MCF 10A (cell line): ENCODE measurements at places on chromosomes 7 and 10. TPM values are rescaled to one million over a fixed set of nuclear protein-coding genes. Genes with fewer than 3 reads are reported as not detected.

Gene ACSM6
- total RNA-seq = not detected in 2 replicates

Gene TRPV5
- not detected in 2 replicates for total RNA-seq

Gene RAB19
- not detected in 2 replicates for total RNA-seq

DNA sequence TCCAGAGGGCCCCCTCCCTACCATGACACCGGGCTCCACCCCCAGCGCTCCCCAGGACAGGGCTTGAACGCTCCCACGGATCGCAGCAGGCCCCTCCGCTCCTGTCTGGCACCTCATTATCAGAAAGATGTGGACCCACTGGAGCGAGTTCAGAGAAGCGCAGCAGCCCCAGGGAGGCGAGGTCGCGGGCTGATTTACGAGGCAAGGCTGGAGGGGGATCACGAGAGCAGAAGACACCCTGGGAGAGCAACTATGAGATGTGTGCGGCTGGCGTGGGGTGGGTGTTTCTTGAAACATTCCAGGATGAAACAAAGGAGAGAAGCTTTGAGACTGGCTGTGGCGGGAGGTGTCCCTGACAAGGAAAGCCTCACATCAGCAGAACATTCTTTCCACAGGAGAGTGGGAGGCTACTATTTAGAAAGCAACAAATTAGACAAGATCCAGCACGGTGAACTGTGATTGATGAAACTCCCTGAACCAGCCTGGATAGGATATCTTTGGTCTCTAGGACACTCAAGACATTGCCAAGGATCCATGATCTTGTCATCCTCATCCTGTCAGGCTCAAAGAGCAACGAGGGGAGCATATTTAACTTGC, 66.0 kb downstream of the JCAD start:
- peaks cover 19% of the 10 kb centered on the region for H3K4me1 ChIP-seq
- H3K27me3 ChIP-seq = no peaks in the 10 kb centered on the region
- no peaks in the 10 kb centered on the region for H3K36me3 ChIP-seq
- no peak for DNase-seq
- H3K27ac ChIP-seq = peak overlapping the region; percentile 16
- no peak overlapping the region for H3K4me3 ChIP-seq

DNA sequence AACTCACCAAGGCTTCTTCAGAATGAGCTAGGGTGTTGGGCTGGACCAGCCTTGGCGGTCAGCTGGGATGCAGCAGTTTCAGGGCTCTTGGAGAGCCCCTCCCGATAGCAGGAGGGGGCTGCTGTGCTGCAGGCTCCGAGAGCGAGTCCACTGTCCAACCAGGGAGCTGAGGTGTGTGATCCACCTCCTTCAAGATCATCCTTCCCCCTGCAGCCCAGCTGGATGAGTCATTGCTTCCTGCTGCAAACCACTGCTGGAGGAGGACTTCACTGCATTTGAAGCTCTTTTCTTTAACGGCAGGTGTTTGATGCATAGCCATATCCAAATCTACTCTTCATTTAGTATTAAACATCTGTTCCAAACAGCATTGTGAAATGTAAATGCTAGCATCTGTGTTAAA, 54.2 kb upstream of the EBF3 start:
- H3K4me1 ChIP-seq = peaks cover 16% of the 10 kb centered on the region
- H3K27ac ChIP-seq = no peak overlapping the region
- H3K27me3 ChIP-seq = no peaks in the 10 kb centered on the region
- no peaks in the 10 kb centered on the region for H3K36me3 ChIP-seq
- peak; percentile 66 for DNase-seq
- no peak overlapping the region for H3K4me3 ChIP-seq

DNA sequence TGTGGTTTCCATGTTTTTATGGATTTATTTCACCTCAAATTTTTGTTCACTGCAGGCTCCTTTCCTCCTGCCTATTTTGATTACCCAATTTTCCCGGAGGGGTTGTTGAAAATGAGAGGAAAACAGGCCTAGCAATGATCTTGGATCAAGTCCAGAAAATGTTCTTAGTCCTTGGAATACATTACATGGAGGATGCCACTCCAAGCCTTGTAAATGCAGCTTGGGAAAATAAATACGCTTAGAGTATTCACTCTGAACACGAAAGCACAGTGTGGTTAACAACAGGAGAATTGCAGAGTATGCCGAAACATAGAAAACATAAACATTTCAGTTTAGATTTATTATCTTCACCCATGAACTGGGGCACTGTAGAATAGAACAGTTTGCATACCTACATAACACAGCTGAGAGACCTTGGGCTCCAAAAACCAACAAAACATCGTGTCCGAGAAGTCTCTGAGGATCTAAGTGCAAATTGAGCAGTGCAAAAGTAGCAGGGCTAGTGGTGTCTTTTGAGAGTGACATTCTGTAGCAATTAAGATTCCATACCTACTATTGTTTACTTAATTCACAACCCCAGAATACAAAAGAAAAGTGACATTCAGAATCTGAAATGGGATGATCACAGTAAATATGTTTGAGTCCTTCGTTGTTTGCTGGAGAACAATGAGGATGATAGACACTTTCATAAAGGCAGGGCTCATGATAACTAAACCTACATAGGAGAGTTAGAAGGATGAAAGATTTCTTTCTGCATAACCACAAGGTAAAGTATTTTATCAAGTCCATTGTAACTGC, 7.6 kb upstream of the CD36 start:
- peak; percentile 64 for DNase-seq
- no peaks in the 10 kb centered on the region for H3K36me3 ChIP-seq
- H3K4me3 ChIP-seq = no peak overlapping the region
- peak overlapping the region; percentile 41 for H3K27ac ChIP-seq

- no peaks in the 10 kb centered on the region for H3K4me1 ChIP-seq
- no peak overlapping the region for H3K27ac ChIP-seq
Measured at GRCh38 chr10:76021398-76021797, 590.0 kb downstream of the LRMDA start.

Gene NPSR1
- total RNA-seq = not detected in 2 replicates

GRCh38 chr7:92425311-92425947, 21.9 kb upstream of the GATAD1 start:
- no peak overlapping the region for H3K4me3 ChIP-seq
- peaks cover 5% of the 10 kb centered on the region for H3K4me1 ChIP-seq
- DNase-seq = no peak
- H3K36me3 ChIP-seq = no peaks in the 10 kb centered on the region

Gene EPO
- not detected in 2 replicates for total RNA-seq

Gene AIFM2
- total RNA-seq = 19.2 and 21.9 TPM in 2 replicates

Gene NCF1
- total RNA-seq = not detected in 2 replicates

- H3K4me3 ChIP-seq = no peak overlapping the region
- DNase-seq = no peak
- H3K27ac ChIP-seq = no peak overlapping the region
- no peaks in the 10 kb centered on the region for H3K36me3 ChIP-seq
- peaks cover 52% of the 10 kb centered on the region for H3K27me3 ChIP-seq
Measured at GRCh38 chr10:126702181-126702580, 31.7 kb upstream of the C10orf90 start.

GRCh38 chr7:74655768-74656440, 1.6 kb upstream of the GTF2I start:
- DNase-seq = no peak
- peak overlapping the region; percentile 76 for H3K4me3 ChIP-seq
- H3K27ac ChIP-seq = peak overlapping the region; percentile 50
- peaks cover 20% of the 10 kb centered on the region for H3K4me1 ChIP-seq
- H3K27me3 ChIP-seq = no peaks in the 10 kb centered on the region

DNA sequence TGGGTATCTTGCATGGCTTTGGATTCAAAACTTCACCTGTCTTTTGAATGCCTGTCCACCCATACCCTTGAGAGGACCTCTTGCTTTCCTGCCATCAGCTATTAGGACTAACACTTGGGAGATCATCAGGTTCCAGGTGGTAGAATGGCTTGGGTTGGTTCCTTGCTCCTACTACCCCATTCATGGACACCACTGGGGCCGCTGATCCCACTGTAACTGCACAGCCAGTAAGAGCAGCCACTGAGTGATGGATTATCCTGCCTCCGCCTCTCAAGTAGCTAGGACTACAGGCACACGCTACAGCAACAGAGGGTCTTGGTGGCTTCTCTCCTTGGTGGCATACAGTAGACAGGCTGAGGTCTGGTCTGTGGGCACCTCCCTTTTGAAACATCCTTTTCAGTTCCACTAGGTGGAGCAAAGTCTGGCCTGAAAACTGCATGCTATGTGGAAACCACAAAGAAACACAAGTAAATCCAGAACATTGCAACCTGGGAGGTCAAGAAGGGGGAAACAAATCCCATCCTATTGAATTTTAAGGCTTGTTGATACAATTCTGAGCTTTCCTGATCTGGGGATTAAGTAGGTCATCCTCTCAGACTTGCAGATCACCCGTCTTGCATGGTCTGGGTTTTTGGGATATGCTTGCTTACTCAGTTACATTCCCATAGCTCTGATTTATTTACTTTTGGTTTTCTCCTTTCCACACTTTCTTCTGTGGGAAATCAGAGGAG, 9.4 kb downstream of the WBP1L start:
- H3K27ac ChIP-seq = peak overlapping the region; percentile 88
- peaks cover 27% of the 10 kb centered on the region for H3K4me1 ChIP-seq
- H3K36me3 ChIP-seq = peaks cover 22% of the 10 kb centered on the region
- H3K4me3 ChIP-seq = peak overlapping the region; percentile 27
- peak; percentile 63 for DNase-seq
- no peaks in the 10 kb centered on the region for H3K27me3 ChIP-seq

Gene ADARB2
- total RNA-seq = 0.52 and 0.96 TPM in 2 replicates

DNA sequence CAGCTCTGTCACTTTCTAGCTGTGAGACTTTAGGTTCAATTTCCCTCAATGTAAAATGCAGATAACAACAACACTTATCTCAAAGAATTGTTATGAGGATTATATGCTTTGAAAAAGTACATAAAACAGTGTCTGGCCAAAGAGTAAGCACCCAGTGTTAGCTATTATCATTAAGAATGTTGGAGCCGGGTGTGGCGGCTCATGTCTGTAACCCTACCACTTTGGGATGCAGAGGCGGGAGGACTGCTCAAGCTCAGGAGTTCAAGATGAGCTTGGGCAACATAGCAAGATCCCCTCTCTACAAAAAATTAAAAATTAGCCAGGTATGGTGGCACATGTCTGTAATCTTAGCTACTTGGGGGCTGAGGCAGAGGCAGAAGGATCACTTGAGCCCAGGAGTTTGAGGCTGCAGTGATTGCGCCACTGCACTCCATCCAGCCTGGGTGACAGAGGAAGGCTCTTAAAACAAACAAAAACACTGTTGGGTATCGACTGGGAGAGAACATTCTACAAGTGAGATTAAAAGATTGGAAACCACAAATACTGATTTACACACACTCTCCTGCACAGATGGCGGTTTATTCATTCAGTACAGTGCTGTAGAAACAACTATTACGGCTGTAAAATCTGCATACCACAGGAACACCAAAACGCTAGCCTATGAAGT, 107.3 kb downstream of the PROSER2 start:
- no peaks in the 10 kb centered on the region for H3K27me3 ChIP-seq
- peaks cover 65% of the 10 kb centered on the region for H3K36me3 ChIP-seq
- H3K4me1 ChIP-seq = peaks cover 8% of the 10 kb centered on the region
- no peak overlapping the region for H3K4me3 ChIP-seq
- DNase-seq = peak; percentile 5

DNA sequence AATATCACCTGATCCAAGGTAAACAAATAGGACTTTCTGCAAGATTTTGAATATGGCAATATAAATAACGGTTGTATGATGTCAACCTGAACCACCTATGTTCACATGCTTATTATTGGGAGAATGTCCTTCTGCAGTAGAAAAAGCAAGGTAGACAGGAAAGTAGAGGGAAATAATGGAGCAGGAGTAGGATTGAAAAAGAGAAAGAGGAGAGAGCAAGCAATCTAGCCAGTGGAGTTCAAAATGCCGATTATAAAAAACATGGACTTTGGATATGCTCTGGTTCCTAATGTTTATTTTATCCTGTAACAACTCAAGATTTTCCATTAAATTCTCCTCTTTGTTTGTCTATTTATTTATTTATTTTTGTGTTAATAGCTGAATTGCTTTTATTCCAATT, 878.0 kb upstream of the KCND2 start:
- H3K36me3 ChIP-seq = no peaks in the 10 kb centered on the region
- H3K27me3 ChIP-seq = peaks cover 62% of the 10 kb centered on the region
- no peaks in the 10 kb centered on the region for H3K4me1 ChIP-seq
- H3K27ac ChIP-seq = no peak overlapping the region

- peaks cover 37% of the 10 kb centered on the region for H3K36me3 ChIP-seq
- peak; percentile 92 for DNase-seq
- peaks cover 83% of the 10 kb centered on the region for H3K4me1 ChIP-seq
- H3K4me3 ChIP-seq = peak overlapping the region; percentile 28
- H3K27ac ChIP-seq = peak overlapping the region; percentile 87
Measured at GRCh38 chr7:139734395-139734794, 43.4 kb downstream of the HIPK2 start.

GRCh38 chr10:49011756-49012155, 72.1 kb upstream of the LRRC18 start:
- H3K27me3 ChIP-seq = peaks cover 42% of the 10 kb centered on the region
- H3K36me3 ChIP-seq = no peaks in the 10 kb centered on the region
- H3K4me1 ChIP-seq = peaks cover 5% of the 10 kb centered on the region
- no peak for DNase-seq
- H3K4me3 ChIP-seq = no peak overlapping the region

DNA sequence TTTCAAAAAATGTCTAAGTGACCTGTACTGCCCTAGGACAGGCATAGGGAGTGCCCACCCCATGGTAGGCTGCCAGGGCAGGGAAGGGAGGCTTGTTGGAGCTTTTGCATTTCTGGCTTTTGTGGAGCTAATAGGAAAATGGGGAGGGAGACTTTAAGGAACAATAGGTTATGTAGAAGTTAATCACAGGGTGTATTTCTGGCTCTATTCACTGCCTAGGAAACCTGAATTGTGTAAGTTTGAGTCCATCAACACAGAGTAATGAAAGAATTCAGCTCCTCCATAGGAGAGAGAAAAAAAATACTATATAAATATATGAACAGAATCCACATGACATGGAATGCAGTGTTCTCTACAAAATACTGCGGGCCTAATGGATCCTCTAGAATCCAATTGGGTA, 661.5 kb downstream of the KCNMA1 start:
- no peaks in the 10 kb centered on the region for H3K36me3 ChIP-seq
- DNase-seq = no peak
- no peaks in the 10 kb centered on the region for H3K27me3 ChIP-seq
- no peaks in the 10 kb centered on the region for H3K4me1 ChIP-seq
- no peak overlapping the region for H3K4me3 ChIP-seq

Gene ZRANB1
- total RNA-seq = 17.8 and 23.2 TPM in 2 replicates

DNA sequence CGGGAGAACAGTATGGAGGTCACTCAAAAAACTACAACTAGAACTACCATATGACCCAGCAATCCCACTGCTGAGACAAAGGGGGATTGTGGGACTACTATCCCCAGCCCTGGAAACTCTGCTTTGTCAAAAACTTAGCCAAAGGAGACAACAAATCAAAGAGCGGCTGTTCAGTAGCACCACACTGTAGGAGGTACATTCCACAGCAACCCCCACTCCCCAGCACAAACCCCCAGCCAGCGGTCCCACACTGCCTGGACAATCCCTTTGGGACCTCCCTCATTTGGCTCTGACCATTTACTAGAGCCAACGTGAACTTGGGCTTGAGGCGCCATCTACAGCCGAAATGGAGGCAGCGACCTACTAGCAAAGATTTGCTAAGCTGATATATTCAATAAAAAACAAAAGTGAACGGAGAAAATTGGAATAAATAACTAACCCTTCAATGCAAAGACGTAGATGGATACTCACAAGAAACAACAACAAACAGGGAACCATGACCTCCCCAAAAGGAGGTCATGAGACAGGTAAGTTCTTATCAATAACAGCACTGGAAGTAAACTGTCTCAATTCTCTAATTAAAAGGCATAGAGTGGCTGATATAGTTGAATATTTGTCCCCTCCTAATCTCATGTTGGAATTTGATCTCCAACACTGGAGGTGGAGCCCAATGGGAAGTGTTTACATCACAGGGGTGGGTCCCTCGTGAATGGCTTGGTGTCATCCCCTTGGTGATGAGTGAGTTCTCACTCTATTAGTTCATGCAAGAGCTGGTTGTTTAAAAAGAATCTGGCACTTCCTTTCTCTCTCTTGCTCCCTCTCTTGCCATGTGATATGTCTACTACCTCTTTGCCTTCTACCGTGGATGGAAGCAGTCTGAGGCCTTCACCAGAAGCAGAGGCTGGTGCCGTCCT, 119.0 kb upstream of the KCNMA1 start:
- H3K27me3 ChIP-seq = no peaks in the 10 kb centered on the region
- H3K4me1 ChIP-seq = peaks cover 38% of the 10 kb centered on the region
- no peak overlapping the region for H3K4me3 ChIP-seq
- H3K36me3 ChIP-seq = peaks cover 28% of the 10 kb centered on the region
